ENCODE measurements at places on chromosomes 12 and 14.

DNA sequence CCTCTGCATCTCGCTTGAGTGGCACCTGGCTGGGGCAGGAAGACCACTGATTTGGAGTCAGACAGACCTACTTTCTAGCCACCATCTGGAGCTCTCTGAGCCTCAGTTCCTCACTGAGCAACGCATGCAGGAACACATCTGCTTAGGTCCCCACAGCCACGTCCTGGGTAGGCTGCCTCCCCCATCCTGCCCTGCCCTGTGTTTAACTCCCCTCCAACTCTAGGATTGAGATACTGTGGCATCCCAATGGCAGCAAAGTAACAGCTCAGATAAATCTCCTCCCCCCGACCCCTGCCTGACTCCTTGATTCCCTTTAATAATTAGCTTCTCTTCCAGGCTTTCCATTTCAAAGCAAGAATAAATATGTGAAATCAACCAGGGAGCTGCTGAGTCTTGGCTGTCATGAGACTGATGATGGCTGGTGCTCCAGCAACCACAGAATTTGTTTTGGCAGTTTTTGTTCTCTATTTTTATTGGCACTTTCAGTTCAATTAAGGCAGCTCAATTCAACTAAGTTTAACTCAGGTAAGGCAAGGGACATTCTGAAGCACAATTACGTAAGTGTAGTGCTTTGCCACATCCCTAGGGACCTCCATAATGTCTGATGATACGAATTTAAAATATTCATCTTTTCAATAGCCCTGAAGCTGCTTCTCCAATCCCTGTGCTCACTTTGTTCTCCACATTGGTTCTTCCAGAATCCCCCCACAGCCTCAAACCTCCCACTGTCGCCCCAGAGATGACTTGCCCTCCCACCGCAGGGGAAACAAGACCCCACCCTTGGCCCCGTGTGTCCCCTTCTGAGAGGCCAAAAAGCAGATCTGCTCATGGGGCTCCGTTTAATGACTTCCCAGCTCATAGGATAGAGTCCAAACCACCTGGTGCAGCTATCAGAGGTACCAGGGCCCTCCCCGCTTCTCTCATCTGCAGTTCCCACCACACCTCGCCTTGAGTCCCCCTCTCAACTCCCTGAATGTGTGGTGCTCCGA is 58.2 kb downstream of the ESR2 start:
- no peak for DNase-seq

- no peak for DNase-seq
These were observed 24.8 kb upstream of the RNASE12 start for GRCh38 chr14:20615996-20616395.

- no peak for DNase-seq
These were observed 26.0 kb downstream of the SMUG1 start for GRCh38 chr12:54162741-54163140.

GRCh38 chr12:75631831-75632230 is 120.4 kb upstream of the KRR1 start:
- DNase-seq: no peak

DNA sequence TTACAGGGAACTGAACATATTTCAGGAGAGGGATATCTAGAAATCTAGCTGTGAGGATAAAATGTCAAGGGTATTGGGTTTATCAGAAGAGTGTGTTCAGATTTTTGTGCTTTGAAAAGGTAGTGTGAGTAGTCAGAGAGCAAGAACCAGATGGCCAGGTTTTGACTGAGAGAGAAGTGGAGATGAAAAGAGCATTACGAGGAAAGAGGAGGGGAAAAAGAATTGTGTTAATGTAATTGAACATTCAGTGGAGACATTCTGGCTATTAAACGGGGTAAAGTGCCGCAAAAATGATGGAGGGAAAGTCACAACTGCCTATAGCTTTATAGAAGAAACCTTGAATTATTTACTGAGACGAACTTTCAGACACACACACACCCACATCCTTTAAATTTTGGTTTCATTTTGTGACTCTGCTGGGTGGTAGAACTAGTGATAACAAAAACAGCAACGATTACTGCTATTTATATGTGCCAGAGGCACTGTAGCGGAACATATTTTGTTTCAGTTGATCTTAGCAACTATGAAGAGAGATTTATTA is 213.6 kb downstream of the ERC1 start:
- DNase-seq: no peak

DNA sequence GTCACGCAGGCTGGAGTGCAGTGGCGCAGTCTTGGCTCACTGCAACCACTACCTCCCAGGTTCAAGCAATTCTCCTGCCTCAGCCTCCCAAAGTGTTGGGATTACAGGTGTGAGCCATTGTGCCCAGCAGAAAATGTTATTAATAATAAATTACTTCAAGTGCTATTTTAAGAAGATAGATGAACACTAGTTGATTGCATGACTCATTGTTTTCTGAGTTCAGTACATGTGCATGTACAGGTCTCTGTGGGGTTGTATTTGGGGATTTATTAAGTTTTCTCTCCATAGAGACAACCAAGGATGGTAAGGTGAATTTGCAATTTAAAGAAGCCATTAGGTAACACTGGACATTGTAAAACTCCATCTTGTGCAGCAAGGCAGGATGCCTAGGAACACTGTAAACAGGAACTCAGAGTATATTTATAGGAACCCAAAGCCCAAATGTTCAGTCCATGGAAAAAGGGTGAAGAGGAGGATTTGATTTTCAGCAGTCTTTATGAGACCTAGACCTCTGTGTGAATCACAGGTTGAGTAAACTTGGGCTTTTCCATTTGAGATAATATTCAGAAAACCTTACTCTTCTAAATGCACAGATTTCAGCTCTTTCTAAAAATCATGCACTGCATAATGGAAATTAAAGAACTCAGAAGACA is 49.3 kb upstream of the TMPO start:
- no peak for DNase-seq

Data from stimulated activated CD8-positive, alpha-beta memory T cell treated with anti-CD3 and anti-CD28 coated beads, Interleukin-4, amount 100 ng/mL, for 1 hour (primary cell).